ENCODE measurements at places on chromosomes 7 and 10.

- DNase-seq: no peak
Measured at GRCh38 chr7:49995681-49996080, 97.4 kb downstream of the ZPBP start.

DNA sequence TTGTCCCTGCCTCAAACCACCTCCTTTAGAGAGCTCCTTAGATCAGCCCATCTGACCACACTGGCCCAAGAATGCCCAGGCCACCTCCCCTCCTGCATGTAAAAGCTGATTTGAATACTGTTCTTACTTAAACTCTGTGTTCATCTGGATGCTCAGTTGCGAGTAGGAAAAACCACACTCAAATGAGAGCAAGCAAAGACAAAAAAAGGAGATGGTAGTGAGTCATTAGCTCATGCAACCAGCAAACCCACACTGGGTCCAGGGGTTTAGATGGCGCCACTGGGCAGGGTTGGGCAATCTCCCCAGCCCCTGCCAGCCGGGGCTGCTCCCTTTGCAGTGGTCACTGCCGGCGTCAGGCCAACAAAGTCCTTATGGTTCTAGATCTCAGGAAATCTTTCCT lies 32.7 kb downstream of the TSPAN15 start:
- no peak for DNase-seq

DNA sequence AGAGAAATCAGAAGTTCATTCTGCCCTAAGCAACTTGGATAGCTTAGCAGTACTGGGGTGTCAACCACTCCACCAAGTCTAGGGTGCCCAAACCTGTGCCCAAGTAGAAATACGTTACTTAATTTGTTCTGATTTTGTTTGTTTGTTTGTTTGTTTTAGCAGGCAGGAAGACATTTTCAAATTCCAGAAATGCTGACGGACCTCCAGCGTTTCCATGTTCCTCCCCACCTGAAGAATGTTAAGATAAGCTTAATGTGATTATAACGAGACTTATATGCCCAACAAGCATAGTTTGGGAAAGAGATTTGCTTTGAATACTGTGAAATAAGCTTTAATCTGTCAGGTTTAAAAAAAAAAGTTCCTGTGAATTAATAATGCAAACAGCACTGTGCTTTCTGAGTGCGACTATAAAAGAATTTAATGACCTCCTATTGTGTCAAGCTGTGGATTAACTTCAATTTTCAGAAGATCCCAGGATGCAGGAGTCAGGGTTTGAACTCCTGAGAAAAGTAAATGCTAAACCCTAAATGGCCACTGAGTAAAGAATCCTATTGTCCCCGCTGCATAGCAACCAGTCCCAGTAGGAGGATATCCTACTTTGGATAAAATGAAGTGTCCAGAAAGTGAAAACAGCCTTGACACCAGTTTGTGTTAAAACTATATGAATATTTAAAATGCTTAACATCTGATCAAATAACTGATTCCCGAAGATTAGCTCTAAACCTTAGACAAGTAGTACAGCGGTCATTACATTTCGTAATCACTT lies 56.5 kb downstream of the LYZL1 start:
- no peak for DNase-seq

GRCh38 chr7:73999664-74000435 lies 28.1 kb upstream of the ELN start:
- DNase-seq: no peak

DNA sequence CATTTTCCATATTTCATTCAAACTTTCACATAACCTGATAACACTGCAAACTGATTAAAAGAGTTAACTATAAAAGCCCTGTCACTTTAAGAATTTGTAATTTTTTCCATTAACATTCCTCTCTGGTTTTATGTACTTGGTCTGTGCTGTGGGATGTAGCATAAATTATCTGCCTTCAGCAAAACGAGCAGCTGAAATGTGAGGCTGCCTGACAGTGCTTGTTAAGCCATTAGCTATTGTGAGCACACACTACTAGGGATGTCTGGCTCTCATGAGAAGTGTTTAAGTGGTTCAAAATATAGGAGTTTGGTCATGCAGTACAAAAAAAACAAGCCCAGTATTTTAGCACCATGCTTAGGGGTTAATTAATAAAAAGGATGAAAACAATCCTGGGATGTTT lies 63.0 kb downstream of the HOXA1 start:
- DNase-seq: no peak

- DNase-seq: no peak
Measured at GRCh38 chr7:36379831-36380504, 9.7 kb upstream of the ANLN start.

DNA sequence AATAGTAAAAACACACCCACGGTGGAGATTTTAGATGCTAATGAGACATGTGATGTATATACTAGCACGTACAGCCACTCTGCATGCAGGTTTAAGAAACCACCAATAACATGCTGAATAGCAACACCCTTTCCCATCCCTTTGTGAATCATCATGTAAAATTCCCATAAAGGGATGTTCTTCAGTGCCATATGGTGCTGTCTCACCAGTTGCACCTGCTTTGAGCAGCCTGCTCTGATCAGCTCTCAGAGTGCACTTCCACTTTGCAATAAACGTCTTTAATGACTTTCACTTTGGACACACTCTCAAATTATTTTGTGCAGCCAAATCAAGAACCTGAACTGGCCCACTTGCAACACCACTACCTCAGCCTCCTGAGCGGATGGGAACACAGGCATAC lies 615.0 kb downstream of the ANKRD7 start:
- DNase-seq: no peak

DNA sequence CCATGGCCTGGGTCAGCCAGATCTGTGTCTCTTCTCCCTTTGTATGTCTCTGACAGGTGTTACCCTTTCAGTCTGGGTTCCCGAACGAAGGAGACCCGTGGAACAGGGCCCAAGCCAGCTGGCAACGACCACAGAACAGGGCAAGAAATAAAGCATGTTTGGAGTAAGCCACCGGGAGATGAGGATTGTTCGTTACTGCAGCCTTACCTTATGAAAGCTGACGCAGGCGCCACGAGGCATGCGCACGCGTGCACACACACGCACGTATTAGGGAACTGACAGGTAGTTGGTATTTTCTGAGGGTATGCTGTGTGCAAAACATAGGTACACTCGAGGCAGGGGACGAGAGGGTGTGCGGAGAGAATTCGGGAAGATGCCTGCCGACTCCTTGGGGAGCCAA lies 46.4 kb upstream of the ENO4 start:
- DNase-seq: no peak

DNA sequence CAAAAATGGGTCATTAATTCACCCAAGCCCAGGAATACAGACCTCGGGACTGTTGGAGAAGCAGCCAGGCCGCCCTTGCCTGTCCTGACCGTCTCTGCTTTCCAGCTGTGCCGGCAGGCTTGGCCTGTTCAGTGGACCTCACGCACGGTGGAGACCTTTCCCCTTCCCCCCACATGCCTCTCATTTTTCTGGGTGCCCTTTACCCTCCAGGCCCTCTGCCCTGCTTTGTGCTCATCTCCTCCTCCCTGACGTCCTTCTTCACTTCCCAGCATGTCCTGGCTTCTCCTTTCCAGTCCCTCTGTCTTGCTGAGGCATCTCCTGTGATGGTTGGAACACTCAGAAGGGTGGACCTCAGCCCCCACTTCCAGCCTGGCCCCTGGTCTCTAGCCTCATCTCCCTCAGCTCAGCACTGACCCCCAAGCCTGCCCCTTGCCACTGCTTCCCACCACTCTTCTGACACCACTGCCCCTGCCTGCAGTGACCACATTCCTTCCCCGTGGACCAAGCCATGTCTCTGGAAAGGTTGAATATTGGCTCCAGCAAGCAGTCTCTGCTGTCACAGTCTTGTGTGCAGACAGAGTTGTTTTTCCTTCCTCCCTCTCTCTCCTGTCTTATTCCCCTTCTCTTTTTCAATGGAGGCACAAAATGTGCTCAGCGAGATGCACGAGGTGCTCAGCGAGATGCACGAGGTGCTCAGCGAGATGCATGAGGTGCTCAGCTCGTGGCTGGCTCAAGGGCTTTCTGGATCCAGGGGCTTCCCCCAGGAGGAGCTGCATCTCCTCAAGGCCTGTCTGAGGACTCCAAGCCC lies 14.9 kb downstream of the BAG3 start:
- no peak for DNase-seq

- DNase-seq: no peak
Measured at GRCh38 chr7:127920787-127921438, 110.3 kb downstream of the LRRC4 start.

DNA sequence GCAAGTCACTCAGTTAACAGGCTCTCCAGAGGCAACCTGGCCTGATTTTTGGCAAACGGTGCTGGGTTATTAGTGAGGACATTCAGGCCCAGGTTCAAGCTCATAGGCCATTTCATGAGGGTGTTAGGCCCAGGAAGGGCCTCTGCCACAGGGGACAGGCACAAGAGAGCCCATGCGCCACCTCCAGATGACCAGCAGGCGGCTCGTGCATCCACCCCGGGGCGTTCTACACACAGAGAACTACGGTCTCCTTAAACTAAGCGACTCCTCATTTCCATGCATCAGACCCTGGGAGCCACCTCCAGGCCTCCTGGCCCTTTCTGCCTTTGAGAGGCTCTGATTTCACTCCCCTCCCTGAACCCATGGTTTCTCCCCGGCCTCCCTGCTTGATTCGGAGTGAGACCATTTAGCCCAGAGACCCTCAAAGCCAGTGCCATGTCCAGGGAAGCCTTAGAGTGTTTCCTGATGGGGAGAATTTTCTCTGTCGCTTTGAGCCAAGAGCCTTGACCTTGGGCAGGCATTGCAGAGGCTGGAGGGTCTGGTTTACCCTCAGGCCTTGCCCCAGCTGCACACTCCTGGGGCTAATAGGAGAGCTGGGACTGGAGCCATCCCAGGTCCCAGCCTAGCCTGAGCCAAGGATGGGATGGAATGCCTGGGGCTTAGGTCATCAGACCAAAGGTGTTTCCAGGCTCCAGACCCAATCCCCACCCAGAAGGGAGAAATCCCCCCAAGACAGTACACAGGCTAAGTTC lies 188.0 kb downstream of the GRID1 start:
- no peak for DNase-seq

GRCh38 chr7:24741679-24742505 lies 15.4 kb downstream of the GSDME start:
- no peak for DNase-seq

DNA sequence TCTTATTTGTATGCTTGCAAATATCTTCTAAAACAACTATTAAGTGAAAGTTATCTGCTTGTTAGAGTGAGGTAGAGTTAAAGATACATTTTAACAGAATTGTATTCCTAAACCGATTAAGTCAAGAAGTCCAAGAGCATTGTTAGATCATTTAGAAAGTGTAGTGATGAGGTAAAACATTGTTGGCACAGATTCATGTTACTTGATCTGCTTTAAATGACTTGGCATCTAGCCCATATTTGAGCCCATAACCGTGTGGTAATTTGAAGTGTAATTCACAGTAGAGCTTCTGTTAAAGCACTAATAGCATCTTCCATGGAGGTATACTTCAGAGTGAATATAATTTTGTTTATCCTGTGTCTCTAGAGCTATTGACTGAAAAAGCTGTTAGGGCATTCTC lies 62.1 kb downstream of the PTEN start:
- DNase-seq: no peak

DNA sequence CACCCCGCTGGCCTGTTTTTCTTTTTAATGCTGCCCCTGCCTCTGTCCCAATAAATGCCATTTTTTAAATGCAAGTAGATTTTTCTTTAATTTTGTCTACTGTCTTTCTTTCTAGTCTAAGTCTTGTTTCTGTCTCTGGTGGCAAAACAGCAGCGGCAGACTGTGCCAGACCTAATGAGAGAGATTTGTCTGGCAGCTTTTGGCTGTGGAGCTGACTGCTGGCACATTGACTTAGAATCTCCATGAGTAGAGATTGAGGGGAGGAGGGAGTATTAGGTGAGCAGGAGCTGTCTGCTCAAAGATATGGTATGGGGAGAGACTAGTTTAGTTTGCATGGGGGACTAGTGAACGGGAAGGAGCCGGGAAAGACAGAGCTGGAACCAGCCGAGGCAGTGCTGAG lies 13.0 kb downstream of the VWA2 start:
- no peak for DNase-seq

- DNase-seq: no peak
Measured at GRCh38 chr7:99562832-99563231, 4.4 kb downstream of the ZNF655 start.

DNA sequence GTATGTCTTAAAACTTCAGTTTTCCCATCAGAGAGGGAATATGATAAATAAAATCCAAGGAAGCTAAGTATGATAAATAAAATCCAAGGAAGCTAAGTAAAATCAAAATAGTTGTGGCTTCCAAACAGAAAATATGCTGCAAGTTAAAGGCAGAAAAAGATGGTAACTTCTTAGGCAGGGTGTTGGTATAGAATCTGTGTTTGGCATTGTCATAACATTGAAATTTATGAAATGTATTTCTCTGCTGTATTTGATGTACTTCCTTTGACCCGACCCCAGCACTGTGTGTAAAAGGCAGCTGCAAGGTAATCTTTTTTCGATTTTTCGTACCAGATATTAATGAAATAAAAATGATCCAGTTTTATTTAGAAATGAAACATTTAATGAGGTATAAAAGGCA lies 537.2 kb downstream of the TFEC start:
- DNase-seq: no peak

DNA sequence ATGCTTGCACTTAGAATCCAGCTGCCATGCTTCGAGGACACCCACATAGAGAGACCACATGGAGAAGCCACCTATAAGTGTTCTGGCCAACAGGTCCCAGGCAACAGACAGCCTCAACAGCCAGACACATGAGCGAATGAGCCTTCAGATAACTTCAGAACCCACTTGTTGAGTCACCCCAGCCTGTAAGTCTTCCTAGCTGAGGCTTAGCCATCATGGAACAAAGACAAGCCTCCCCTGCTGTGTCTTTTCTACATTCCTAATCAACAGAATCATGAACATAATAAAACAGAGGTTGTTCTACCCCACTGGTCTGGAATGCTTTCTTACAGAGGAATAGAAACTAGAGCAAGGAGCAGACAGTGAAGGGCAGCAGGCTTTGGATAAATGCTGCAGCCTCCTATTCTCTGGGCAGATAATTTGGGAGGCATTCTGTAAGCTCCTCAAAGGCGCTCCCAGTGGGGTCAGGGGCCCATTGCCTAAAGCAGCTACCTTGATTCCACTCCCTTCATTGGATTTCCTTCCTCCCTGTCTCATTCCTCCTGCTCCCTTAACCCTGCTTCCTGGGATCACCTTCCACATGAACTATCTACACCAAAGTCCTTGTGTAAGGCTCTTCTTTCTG lies 4.6 kb downstream of the TLL2 start:
- no peak for DNase-seq

- DNase-seq: peak; percentile 46
Measured at GRCh38 chr10:100510533-100511308, 8.9 kb downstream of the SEC31B start.

GRCh38 chr10:77555591-77556212 lies 81.9 kb downstream of the KCNMA1 start:
- no peak for DNase-seq
